ENCODE measurements at places on chromosomes 6 and 20. TPM values are rescaled to one million over a fixed set of nuclear protein-coding genes. Genes with fewer than 3 reads are reported as not detected.

- no peak overlapping the region for H3K27ac ChIP-seq
- no peaks in the 10 kb centered on the region for H3K4me1 ChIP-seq
- peaks cover 2% of the 10 kb centered on the region for H3K27me3 ChIP-seq
- H3K36me3 ChIP-seq: no peaks in the 10 kb centered on the region
Observed at GRCh38 chr6:47700596-47700995, 2.2 kb downstream of the ADGRF4 start.

GRCh38 chr6:157604816-157605215, 218.2 kb upstream of the SNX9 start:
- no peaks in the 10 kb centered on the region for H3K4me1 ChIP-seq
- no peak for DNase-seq
- H3K27me3 ChIP-seq: no peaks in the 10 kb centered on the region
- no peak overlapping the region for H3K27ac ChIP-seq
- H3K36me3 ChIP-seq: peaks cover 6% of the 10 kb centered on the region
- no peak overlapping the region for H3K4me3 ChIP-seq

- no peak for DNase-seq
- no peaks in the 10 kb centered on the region for H3K36me3 ChIP-seq
- no peaks in the 10 kb centered on the region for H3K4me1 ChIP-seq
- H3K4me3 ChIP-seq: no peak overlapping the region
- peaks cover 15% of the 10 kb centered on the region for H3K27me3 ChIP-seq
Observed at GRCh38 chr6:110419028-110419739, 3.8 kb upstream of the DDO start.

The FABP7 gene
- not detected for total RNA-seq

The DDX43 gene
- total RNA-seq: 2.7 TPM

The DNAH8 gene
- total RNA-seq: 0.07 TPM

The SLC22A2 gene
- not detected for total RNA-seq

The SNAI1 gene
- total RNA-seq: 2.0 TPM

The SPTLC3 gene
- 0.89 TPM for total RNA-seq
